Diencephalon (tissue), 1 donor: ENCODE measurements at places on chromosomes 5 and 9. TPM values are rescaled to one million over a fixed set of nuclear protein-coding genes. Genes with fewer than 3 reads are reported as not detected.

Gene PRLR
- 4.6 TPM for total RNA-seq

Gene DDX4
- total RNA-seq: not detected

Gene ROPN1L
- total RNA-seq: 12.0 TPM

Gene EIF4E1B
- total RNA-seq: 0.46 TPM

Gene EEIG1
- total RNA-seq: 6.9 TPM

Gene APBB3
- total RNA-seq: 29.8 TPM

Gene TRIM36
- total RNA-seq: 102 TPM

Gene PFN3
- total RNA-seq: not detected

Gene NR5A1
- 0.69 TPM for total RNA-seq

Gene PGM5
- 3.2 TPM for total RNA-seq

Gene PCBD2
- 10.4 TPM for total RNA-seq

Gene ANKRD18A
- total RNA-seq: 11.3 TPM
